ENCODE measurements at places on chromosomes 11 and 22. TPM values are rescaled to one million over a fixed set of nuclear protein-coding genes. Genes with fewer than 3 reads are reported as not detected.

Gene GLYATL1B
- not detected for total RNA-seq

- peaks cover 76% of the 10 kb centered on the region for H3K4me1 ChIP-seq
- H3K27me3 ChIP-seq, result no peaks in the 10 kb centered on the region
- peak overlapping the region; percentile 50 for H3K27ac ChIP-seq
These were observed 113.1 kb upstream of the NNMT start for GRCh38 chr11:114183044-114183511.

Gene GRK3
- 26.3 TPM for total RNA-seq

DNA sequence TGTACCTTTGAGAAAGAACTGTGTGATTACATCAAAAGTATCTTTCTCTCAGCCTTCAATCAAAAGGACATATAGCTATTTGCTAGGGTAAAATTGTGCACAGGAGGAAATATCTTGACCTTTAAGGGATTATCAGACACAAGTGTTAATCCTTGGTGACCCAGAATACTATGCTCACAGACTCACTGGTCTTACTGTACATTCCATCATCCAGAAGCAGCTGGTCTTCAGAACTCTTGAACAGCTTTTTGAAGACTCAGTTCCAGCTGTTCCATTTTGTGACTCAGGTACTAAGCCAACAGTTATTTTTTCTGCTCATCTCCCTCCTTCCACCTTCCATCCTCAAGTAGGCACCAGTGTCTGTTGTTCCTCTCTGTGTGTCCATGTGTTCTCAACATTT is 19.8 kb downstream of the ZBED5 start:
- H3K4me3 ChIP-seq, result no peak overlapping the region
- no peaks in the 10 kb centered on the region for H3K4me1 ChIP-seq

DNA sequence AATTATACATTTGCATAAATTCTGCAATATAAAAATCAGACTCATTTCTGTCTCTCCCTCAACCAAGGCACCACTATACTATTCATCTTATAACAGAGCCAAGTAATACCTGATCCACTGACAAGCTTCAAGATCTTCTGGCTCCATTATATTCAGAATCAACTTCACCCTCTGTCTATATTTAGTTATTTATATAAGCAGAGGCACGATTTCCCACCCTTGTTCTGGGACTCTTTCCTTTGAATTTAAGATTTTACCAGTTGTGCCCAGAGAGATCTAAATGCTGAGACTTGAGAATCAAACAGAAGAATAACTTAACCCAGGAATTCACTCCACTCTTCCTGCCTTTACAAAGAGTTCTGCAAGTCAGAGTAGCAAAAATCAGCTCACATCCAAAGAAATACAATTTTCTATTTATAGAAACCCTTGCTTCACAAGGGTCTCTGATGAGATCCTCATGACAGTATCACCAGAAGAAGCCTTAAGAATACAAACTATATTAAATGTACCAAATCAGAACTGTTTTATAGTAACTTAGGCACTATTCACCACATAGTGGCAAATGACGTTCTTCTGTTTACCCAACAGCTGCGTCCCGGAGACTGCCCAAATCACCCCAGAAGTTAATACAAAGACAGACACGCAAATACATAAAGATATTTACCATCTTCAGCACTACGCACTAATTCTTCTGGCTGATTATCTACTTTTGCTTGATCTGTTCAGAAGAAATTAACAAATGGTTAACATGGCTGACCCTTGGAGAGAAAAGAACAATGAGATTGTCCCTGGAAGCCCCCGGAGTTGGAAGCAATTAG is 32.3 kb upstream of the CCDC89 start:
- peak overlapping the region; percentile 55 for H3K27ac ChIP-seq
- H3K4me1 ChIP-seq, result no peaks in the 10 kb centered on the region
- no peaks in the 10 kb centered on the region for H3K36me3 ChIP-seq
- no peak for DNase-seq
- H3K4me3 ChIP-seq, result no peak overlapping the region

DNA sequence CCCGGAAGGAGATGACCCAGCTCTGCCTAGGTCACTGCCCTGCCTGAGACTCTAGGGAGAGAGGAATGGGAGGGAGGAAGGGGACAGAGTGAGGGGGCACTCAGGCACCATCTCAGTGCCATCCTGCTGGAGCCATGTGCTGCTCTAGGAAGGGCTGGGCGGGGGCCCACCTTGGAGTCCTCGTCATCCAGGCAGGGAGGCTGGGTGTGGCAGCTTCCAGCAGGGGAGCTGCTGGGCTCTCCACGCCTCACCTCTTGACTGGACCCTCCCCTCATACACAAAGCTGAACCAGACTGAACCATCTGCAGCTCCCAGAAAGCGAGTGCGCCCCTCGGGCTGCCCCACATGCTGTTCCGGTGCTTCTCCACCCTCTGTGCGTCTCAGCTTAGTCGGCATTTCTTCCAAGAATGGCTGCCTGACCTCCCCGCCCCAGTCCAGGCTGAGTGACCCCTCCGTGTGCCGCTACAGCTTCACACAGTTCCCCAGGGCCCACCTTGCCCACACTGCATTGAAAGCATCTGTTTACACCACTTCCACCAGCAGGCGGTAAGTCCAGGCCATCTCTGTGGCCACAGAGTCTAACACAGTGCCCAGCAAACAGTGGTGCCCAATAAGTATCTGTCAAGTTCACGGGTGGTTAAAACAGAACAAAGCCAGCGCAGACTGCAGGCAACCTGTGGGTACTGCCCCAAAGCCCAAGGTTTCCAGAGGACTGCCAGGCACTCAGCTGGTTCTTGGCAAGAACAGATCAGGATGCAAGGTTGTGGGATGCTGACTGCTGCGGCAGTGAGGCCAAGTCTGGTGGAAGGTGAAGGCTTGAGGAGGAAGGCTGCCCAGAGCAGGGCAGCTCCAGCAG is 9.4 kb upstream of the TRIM29 start:
- H3K36me3 ChIP-seq, result no peaks in the 10 kb centered on the region
- no peak for DNase-seq
- no peak overlapping the region for H3K27ac ChIP-seq
- no peak overlapping the region for H3K4me3 ChIP-seq
- H3K27me3 ChIP-seq, result no peaks in the 10 kb centered on the region

- no peak overlapping the region for H3K4me3 ChIP-seq
- peak; percentile 90 for DNase-seq
- peak overlapping the region; percentile 91 for H3K27ac ChIP-seq
- H3K36me3 ChIP-seq, result no peaks in the 10 kb centered on the region
These were observed 55.9 kb downstream of the PPFIA1 start for GRCh38 chr11:70326365-70326811.

Gene LINC01488
- not detected for total RNA-seq

Gene SMIM35
- not detected for total RNA-seq

Gene SCUBE2
- 3.9 TPM for total RNA-seq

- no peak overlapping the region for H3K27ac ChIP-seq
- no peak overlapping the region for H3K4me3 ChIP-seq
- H3K27me3 ChIP-seq, result no peaks in the 10 kb centered on the region
- H3K36me3 ChIP-seq, result no peaks in the 10 kb centered on the region
- DNase-seq, result no peak
These were observed 387.6 kb upstream of the DDI1 start for GRCh38 chr11:103648670-103649400.

- H3K27ac ChIP-seq, result peak overlapping the region; percentile 82
- no peak for DNase-seq
- peak overlapping the region; percentile 26 for H3K4me3 ChIP-seq
- H3K27me3 ChIP-seq, result no peaks in the 10 kb centered on the region
- no peaks in the 10 kb centered on the region for H3K36me3 ChIP-seq
These were observed 874 bp downstream of the APOL1 start for GRCh38 chr22:36253523-36254490.

DNA sequence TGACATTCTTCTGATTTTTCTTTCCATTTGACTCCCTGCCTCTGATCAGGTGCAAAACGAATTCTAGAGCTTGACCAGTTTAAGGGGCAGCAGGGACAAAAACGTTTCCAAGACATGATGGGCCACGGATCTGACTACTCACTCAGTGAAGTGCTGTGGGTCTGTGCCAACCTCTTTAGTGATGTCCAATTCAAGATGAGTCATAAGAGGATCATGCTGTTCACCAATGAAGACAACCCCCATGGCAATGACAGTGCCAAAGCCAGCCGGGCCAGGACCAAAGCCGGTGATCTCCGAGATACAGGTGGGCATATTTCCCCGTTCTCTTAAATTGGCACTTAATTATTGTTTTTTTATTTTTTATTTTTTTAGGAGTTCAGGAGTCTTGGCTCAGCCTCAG is 15.4 kb downstream of the XRCC6 start:
- DNase-seq, result no peak
- no peaks in the 10 kb centered on the region for H3K27me3 ChIP-seq
- no peak overlapping the region for H3K27ac ChIP-seq
- no peaks in the 10 kb centered on the region for H3K4me1 ChIP-seq
- peaks cover 97% of the 10 kb centered on the region for H3K36me3 ChIP-seq
- H3K4me3 ChIP-seq, result no peak overlapping the region

DNA sequence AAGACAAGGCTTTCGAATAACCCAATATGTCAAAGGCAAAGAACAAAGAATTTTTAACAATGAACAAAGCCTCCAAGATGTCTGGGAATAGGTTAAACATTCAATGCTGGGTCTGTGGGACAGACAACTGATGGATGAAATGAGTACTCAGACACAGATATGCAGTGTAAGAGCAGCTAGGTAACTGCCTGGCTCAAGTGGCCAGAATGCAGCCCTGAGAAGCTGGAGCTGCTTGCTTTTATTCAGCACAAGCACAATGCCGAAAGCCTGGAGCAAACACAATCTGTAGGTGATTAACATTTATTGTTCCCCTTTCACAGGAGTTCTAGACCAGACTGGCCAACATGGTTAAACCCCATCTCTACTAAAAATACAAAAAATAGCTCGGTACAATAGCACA is 24.0 kb downstream of the GLYAT start:
- no peak overlapping the region for H3K27ac ChIP-seq
- no peaks in the 10 kb centered on the region for H3K4me1 ChIP-seq
- H3K4me3 ChIP-seq, result no peak overlapping the region
- DNase-seq, result no peak
- no peaks in the 10 kb centered on the region for H3K36me3 ChIP-seq

Gene MMP27
- not detected for total RNA-seq

DNA sequence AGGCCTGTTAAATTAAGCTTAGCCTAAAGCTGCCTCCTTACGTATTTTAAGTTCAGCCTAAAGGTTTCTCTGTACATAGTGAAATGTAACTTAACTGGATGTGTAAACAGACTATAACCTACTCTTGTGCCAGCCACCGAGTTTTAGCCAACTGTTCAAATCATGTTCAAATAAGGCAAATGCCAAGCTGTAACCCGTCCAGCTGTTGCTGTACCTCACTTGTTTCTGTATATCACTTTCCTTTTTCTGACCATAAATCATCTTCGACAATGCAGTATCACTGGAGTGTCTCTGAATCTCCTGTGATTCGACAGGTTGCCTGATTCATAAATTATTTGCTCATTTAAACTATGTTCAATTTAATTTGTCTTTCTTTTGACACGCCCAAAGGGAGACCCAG is 4.0 kb upstream of the PLAAT5 start:
- DNase-seq, result no peak
- H3K4me1 ChIP-seq, result no peaks in the 10 kb centered on the region
- H3K4me3 ChIP-seq, result no peak overlapping the region
- no peaks in the 10 kb centered on the region for H3K36me3 ChIP-seq
- no peaks in the 10 kb centered on the region for H3K27me3 ChIP-seq
- H3K27ac ChIP-seq, result no peak overlapping the region

DNA sequence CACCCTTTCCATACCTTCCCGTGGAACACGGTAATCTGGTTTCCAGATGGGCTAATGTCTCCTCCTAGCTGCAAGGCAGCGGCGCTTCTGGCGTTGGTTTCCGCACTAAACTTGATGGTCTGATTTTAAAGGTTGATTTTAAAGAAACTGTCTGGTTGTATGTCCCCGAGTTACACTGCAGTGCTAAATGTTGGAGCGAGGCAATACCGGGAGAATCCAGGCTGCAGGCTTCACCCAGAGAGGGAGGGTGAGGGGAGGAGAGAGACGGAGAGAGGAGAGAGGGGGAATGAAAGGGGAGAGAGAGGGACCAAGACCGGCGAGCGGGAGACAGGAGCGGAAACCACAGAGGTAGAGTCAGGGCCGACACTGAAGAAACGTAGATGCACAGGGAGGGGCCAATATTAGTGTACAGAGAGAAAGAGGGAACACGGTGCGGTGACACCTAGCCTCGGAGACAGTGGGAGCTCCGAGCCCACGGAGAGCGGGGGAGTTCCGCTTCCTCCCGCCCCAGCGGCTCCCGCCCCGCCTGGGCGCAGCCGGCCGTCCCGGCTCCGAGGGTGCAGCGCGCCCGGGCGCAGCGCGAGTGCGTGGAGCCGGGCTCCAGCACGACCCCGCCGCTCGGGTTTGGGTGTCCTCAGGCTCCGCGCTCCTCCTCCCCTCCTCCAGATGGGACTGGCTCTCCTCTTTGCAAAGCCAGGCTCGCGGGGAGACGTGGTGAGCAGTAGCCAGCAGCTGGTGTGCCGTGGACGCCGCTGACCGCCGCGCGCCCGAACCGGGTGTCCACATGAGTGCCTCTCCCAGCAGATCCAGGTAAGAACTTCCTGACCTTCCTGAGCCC is 71.9 kb upstream of the GRAMD1B start:
- H3K4me3 ChIP-seq, result peak overlapping the region; percentile 14
- H3K4me1 ChIP-seq, result no peaks in the 10 kb centered on the region
- H3K27ac ChIP-seq, result no peak overlapping the region
- peaks cover 26% of the 10 kb centered on the region for H3K27me3 ChIP-seq

Gene JHY
- 9.8 TPM for total RNA-seq

DNA sequence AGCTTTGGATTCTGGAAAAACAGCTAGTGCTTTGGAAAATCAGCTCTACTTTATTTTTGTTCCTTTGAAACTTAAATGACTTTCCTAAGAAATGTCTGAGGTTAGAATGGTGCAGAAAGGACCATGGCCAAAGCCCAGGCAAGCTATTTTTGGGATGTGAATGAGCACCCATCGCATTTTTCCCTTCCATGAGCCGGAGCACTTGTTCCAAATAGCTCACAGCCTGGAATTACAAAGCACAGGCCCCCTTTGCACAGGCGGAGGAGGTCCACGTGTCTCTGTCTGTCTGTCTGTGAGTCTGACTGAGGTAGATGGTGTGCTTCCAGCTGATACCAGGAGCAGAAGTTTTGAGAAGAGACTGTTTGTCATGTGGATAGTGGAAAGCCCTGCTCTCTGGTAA is 50.7 kb downstream of the MICAL2 start:
- peak overlapping the region; percentile 78 for H3K27ac ChIP-seq
- no peaks in the 10 kb centered on the region for H3K27me3 ChIP-seq
- peaks cover 29% of the 10 kb centered on the region for H3K36me3 ChIP-seq
- DNase-seq, result no peak
- peaks cover 69% of the 10 kb centered on the region for H3K4me1 ChIP-seq

Gene DEUP1
- total RNA-seq, result 0.50 TPM

Gene TRIM29
- total RNA-seq, result 5.4 TPM

Gene SLC25A1
- 80.7 TPM for total RNA-seq

Gene CARD18
- total RNA-seq, result not detected

GRCh38 chr22:50016988-50017700 is 4.6 kb upstream of the IL17REL start:
- DNase-seq, result no peak
- H3K27me3 ChIP-seq, result peaks cover 70% of the 10 kb centered on the region
- H3K4me1 ChIP-seq, result peaks cover 7% of the 10 kb centered on the region
- H3K36me3 ChIP-seq, result no peaks in the 10 kb centered on the region
- H3K4me3 ChIP-seq, result no peak overlapping the region

Gene MTA2
- 86.0 TPM for total RNA-seq

Gene AMPD3
- total RNA-seq, result 11.2 TPM

GRCh38 chr11:112316971-112317370 is 56.3 kb upstream of the PLET1 start:
- no peaks in the 10 kb centered on the region for H3K27me3 ChIP-seq
- H3K4me1 ChIP-seq, result peaks cover 17% of the 10 kb centered on the region
- no peaks in the 10 kb centered on the region for H3K36me3 ChIP-seq
- no peak overlapping the region for H3K4me3 ChIP-seq
- H3K27ac ChIP-seq, result no peak overlapping the region

All from left lung (tissue), 14 donors.